ENCODE measurements at places on chromosomes 5 and 9. TPM values are rescaled to one million over a fixed set of nuclear protein-coding genes. Genes with fewer than 3 reads are reported as not detected.

DNA sequence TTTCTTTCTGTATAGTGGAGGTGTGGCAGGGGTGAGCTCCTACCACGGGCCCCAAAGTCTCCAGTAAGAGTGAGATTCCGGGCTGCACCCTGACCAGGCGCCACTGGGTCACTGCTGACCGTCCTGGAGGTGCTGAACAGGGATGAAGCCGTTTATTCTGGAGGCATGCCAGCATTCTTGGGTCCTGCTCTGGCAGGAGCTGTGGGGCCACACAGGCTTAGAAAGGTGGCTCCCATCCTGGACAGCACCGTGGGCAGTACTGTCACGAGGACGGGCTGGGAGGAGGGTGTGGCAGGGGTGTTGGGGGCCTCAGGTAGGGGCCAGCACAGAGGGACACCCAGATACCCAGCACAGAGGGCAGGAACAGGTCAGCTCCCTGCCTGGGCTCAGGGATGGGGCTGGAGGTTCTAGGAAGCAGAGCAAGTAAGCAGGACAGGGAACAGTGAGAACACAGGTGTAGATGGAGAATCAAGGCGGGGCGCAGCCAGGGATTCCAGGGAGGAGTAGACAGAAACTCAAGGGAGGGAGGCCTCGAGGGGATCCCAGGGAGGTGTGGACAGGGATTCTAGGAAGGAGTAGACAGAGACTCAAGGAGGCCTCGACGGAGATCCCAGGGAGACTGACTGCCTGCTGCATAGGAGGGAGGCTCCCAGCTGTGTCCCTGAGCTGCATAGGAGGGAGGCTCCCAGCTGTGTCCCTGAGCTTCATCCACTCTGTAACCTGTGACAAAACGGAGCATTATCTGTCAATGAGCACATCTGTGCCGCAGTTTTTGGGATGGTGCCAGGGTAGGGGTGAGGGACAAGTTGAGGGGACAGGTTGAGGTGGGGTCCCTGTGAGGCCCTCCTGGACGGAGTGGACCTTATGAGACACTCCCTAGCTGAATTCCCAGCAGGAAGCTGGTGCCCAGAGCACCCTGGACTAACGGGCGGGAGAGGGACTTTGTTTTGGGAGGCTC is 1.1 kb upstream of the PLEKHG4B start:
- no peak for DNase-seq

- no peak for DNase-seq
Observed at GRCh38 chr5:154359221-154359573, 86.6 kb upstream of the SAP30L start.

DNA sequence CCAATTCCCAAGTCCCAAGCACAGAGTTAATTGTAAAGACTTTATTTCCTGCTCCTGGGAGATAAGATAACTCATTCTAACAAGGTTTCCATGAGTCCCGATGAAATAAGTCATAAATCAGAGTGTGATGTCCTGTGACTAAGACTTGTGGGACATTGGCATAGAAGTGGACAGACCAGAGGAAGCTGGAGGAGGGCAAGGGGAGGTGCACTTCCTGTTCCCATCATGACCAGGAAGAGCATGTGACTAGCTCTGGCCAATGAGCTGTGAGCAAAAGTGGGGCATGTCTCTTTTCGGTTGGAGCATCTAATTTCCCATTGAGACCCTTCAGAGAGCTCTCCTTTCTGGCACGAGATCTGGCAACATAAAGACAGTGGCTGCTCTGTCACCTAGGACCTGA is 100.4 kb downstream of the ZNF354C start:
- no peak for DNase-seq

- DNase-seq, result no peak
Observed at GRCh38 chr9:96186591-96187011, 115.4 kb downstream of the HSD17B3 start.

DNA sequence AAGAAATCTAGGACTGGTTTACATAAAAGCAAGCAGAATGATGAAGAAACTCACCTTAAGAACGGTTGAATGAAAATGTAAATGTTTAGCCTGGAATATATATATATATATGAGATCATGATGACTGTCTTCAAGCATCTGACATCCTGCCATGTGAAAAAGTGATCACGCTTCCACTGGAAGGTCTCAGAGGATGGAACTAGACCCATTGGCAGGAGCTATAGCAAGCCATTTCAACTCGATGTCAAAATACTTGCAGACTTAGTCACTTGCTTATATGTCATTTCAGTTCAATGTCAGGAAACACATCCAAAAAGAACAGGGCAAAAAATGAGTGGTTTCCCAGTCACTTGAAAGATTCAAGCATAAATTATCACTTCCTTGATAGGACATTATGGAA is 22.2 kb upstream of the TMEM161B start:
- no peak for DNase-seq

DNA sequence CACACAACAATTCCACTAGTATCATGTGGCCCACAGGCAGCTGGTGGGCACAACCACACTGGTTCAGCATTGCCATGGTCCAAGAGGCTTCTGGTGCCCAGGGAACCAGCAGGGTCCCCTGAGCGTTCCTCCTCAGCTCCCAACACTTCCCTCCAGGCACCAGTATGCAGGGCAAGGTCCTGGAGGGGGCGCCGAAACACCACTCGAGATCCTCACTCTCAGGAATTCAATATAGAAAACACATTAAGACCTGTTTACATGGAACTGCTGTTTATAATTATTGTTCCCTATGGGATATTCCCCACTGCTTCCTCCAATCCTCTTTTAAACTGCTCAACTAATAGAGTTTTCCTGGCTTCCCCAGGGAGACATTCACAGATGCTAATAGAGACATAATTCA is 91.9 kb upstream of the GABRP start:
- no peak for DNase-seq

The CARTPT gene
- total RNA-seq, result not detected

The SLC36A3 gene
- not detected for total RNA-seq

DNA sequence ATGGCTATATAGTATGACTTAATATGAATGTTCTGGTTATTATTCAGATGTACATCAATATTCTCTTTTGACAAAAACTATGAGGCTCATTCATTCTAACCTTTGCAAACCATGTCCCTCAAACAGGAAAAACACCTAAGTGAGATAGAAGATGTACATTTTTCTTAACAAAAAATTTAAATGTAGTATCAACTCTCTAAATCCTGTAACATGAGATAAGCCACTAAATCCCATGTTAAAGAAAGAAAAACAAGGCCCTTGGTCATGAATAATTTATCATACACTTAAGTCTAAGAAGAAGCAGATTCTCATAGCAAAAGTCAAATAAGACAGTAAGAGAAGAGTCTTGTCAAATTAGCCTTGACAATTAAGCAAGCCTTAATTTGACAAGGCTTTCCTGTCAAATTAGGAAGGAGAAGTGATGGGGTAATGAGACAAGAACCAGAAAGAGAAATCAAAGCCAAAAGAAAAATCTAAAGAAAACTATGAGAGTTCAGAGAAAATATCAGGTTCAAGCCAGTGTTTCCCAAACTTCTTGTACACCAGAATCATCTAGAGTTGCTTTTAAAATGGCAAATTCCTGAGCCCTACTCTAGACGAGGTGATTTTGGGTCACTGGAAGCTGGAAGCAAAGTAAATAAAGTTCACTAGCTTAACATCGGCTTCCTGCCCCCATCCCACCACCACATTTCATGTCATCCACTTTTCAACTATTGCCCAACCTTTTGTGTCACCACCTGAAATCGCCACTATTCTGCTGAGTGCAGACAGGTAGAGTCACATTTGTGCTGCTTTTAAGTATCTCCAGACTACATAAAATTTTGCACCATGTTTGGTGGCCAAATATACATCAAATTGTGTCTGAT is 76.5 kb downstream of the NR6A1 start:
- DNase-seq, result no peak

The TAF11L10 gene
- not detected for total RNA-seq

DNA sequence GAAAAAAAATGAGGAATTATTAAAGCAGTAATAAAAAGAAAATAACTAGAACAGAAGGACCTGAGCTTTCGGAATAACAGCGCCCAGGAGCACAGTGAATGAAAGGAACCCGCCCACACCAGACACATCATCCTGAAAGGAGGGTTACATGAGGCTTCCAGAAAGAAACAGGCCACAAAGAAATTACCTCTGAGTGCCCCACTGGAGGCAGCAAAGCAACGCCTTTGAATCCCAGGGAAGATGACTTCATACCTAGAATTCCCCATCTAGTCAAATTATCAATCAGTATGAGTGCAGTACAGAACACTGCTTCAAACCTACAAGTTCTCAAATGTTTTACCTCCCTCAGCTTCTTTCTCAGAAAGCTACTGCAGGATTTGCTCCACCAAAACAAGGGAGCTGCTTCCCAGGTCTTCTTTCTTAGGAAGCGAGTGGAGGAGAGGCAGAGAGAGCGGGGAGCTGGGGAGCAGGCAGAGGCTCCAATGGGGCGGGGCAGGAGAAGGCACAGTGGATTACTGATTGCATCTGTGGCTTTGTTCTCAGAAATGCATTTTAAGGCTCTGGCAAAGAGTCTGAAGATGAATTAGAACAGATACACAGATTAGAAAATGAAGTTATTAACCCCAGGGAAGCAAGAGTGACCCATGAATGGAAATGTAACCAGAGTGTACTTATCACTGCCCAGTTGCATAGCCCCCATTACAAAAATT is 87.1 kb downstream of the SEMA4D start:
- no peak for DNase-seq

DNA sequence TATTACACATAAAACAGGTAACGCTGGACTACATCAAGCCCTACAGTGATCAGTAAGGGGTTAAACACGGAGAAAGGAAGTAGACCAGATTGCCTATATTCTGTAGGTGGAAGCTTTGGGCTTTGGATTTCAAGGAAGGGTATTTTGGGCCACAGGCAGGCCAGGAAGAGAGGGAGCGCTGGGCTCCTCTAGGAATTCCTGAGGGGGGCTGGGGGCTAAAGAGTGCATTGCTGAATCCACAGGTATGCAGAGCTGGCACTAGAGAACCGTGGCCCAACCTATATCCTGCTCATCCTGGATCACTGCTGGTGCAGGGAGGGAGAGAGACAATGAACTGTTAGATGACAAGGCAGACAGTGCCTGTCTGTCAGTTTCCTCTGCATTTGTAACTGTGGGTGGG is 367.1 kb downstream of the CSNK1G3 start:
- DNase-seq, result no peak

DNA sequence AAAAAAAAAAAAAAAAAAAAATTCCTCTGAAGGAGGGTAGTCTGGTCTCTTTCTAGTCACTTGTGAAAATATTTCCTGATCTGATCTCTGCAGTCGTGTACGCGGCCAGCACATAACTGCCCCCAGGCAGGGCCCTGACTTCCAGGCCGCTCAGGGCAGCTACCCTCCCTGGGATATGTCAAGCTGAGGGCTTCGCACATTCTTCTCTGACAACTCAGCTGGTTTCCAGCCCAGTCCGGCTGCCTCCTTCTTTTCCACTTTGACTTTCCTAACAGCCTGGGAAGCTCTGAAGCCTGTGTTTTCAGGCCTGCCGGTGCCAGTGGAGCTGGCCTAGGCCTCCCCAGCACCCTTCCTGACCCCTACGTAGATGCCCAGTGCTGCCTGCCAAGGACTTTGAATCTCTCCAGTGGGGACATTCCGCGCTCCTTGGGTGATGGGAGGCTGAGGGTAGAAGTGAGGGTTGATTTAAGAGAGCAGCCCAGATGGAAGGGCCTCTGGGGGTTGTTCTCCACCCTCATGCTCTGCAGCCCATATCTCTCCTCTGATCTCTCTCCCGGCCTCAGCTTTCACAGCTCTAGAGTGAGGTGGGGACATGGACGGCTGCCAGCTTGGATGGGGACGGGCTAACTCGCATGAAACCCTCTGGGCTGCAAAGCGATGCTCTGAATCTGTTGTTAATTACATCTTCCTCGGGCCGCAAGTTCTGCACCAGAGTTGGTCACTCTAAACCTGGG is 20.7 kb downstream of the COL5A1 start:
- no peak for DNase-seq

DNA sequence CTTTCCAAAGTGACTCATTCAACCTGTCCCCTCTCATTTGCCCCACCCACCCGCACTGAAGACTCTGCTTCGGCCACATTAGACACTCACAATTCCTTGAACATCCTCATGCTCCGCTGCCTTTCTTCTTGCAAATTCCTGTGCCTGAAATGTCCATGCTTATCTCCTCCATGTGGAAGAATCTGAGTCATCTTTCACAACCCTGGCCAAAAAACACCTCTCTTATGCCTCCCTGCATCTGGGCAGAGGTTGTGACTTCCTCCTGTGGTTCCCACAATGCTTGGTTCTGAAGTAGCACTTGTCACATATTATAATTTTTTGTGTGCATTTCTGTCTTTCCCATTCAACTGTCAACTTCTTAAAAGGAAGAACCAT is 238.6 kb downstream of the ENC1 start:
- DNase-seq, result no peak

- no peak for DNase-seq
Observed at GRCh38 chr5:171848911-171849520, 63.4 kb downstream of the SMIM23 start.

- no peak for DNase-seq
Observed at GRCh38 chr5:150399524-150400211, 13.0 kb downstream of the CD74 start.

GRCh38 chr5:94276048-94276447 is 342.4 kb downstream of the KIAA0825 start:
- DNase-seq, result no peak

GRCh38 chr5:103918668-103919367 is 356.2 kb upstream of the NUDT12 start:
- DNase-seq, result no peak

- DNase-seq, result no peak
Observed at GRCh38 chr5:94501365-94501764, 117.0 kb downstream of the KIAA0825 start.

DNA sequence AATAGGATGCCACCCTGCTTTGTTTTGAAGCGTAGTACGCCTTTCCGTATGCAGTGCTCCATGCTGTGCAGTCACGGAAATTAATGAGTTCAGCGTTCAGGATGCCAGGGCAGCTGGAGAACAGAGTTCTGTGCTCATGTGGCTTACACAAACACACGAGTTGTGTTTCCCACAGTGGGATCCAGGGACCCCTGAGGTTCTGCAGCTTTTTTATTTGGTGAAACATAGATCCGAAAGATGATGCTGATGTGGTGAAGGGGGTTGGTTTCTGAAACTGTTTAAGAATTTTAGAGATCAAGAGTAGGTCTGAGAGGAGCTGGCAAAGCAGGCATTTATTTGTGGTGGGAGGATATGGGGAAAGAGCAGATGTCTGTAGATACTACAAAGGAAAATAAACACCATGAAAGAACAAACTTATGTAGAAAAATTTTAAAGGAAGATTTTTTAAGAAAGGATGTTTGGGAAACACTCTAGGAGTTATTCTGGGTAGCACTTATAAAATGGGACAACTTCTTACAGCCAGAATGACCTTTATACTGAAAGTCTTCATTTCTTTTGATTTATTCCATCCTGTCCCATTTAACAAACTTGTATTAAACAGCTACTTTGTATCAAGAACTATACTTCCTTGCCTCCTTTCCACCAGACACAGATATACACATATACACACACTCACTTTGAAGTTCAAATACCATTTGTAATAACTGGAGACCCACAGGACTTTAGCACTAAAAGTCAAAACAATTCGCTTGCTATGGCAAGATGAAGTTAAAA is 52.7 kb downstream of the ITGA1 start:
- no peak for DNase-seq

The SLC6A3 gene
- total RNA-seq, result not detected

The STK32A gene
- not detected for total RNA-seq

The FBN2 gene
- not detected for total RNA-seq
